ENCODE measurements at places on chromosomes 12 and 14. TPM values are rescaled to one million over a fixed set of nuclear protein-coding genes. Genes with fewer than 3 reads are reported as not detected.
A peak's percentile ranks its signal among the peaks of the same experiment; 100 is the strongest.

- no peak for DNase-seq
Observed at GRCh38 chr14:21993837-21994236, 320.2 kb upstream of the OR4E1 start.

GRCh38 chr14:54169254-54169924, 212.8 kb upstream of the BMP4 start:
- peak; percentile 56 for DNase-seq

Gene HOXC11
- 0.30 TPM for total RNA-seq

Gene APOLD1
- total RNA-seq = 21.4 TPM

Gene GALNT8
- total RNA-seq = not detected

Gene PPP1R1A
- not detected for total RNA-seq
